ENCODE measurements at places on chromosomes 3 and 15. TPM values are rescaled to one million over a fixed set of nuclear protein-coding genes. Genes with fewer than 3 reads are reported as not detected.

DNA sequence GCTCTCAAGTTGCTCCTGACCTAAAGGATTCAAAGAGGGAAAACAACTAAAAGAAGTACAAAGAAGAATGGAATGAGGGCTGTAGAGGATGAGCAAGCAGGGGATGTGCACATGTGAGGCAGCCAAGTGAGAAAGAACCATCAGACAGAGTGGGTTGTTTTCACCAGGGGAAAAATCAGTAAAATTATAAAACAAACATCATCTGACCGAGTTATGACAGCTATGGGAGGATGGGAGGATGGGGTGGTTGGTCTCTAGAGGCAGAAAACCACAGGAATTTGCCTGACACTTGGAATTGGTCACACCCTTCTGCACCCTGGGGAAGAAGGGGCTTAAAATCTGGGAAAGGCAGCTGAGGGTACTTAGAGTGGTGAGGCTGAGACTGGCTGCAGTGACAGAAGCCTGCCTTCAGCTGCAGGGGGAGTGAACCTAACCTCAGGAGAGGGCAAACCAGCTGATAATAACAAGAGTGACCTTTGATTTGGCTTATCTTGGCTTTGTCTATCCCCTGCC lies 10.1 kb downstream of the ARHGAP31 start:
- peak; percentile 83 for DNase-seq

DNA sequence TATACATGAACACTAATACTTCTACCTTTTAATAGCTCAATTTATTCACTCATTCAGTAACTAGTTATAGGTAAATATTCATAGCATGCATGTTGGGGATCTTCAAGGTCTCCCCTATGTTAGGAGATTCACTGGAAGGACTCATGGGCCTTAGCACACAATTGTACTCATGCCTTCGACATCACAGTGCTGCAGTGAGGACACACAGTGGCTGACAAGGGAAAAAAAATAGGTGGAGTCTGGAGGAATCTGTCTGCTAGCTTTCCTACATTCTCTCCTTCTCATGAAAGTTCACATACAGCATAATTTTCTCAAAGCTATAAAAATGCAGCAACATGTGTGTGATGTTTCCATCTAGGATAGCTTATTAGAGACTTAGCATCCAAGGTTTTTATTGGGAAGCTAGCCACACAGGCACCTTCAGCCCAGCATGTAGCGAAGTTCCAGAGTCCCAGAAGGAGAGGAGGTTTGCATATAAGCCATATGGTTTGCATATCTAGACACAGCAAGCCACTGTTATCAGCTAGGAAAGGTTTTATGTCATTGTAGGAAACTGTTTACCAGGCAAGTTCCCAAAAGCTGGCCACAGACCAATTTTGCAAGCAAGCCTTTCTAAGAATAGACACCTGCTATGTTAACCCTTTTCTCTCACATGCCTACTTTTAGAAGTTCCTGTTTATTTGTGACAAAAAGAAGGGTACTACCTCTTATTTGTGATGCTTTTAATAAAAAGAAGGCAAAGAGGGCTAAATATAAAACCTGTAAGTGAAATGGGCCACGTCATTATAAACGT lies 46.4 kb downstream of the MORC1 start:
- DNase-seq, result no peak

GRCh38 chr3:156576651-156577348 lies 21.9 kb upstream of the SSR3 start:
- DNase-seq, result no peak

- DNase-seq, result no peak
Observed at GRCh38 chr15:83733691-83734090, 79.8 kb downstream of the ADAMTSL3 start.

- no peak for DNase-seq
Observed at GRCh38 chr3:99730870-99731269, 86.8 kb upstream of the CMSS1 start.

DNA sequence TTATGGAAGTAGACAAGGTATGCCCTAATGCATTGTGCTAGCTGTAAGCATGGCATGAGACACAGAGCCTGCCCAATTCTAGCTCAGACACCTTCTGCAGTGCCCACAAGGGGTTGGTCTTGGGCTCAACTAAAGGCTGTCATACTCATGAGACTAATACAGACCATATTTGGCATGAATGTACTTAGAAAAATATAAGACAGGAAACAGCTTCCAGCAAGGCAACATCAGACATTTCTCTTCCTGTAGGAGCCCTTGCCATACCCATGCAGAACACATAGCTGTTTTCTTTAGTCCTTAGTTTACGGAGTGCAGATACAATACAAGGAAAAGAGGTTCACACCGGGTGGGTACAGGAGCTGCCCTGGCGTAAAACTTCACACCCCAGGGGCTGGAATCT lies 30.5 kb upstream of the NR1I2 start:
- no peak for DNase-seq

DNA sequence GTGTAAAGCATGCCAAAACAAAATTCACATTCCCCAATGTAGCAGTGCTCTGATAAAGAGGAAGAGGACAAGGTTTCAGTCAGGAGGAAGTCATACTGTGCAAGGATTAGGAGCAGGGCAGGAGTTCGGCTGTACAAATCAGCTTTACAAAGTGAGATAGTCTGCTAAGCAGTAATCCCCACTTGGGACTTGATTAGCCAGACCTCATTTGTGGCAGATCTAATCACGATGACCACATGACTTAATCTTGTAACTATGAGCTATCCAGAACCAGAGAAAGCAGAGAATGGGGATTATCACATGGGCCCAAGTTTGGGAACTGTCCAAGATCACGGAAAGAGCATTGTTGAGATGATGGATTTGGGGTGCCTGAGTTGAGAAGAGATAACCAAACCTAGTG lies 7.8 kb downstream of the DCBLD2 start:
- DNase-seq, result peak; percentile 77

DNA sequence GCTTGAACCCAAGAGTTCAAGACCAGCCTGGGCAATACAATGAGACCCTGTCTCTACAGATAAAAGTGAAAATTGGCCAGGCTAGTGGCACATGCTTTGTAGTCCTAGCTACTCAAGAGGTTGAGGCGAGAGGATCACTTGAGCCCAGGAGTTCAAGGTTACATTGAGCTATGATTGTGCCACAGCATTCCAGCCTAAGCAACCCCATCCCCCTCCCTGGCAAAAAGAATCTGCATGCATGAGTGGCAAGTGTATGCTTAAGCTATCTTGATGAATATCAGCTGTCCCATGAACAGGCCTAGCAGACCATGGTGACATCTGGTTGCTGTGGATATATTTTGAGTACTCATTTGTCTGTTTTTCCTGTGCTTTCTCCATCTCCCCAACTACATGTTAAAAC lies 4.7 kb downstream of the ATRIP start:
- DNase-seq, result no peak

- DNase-seq, result no peak
Observed at GRCh38 chr3:4387210-4388204, 79.6 kb downstream of the SUMF1 start.

DNA sequence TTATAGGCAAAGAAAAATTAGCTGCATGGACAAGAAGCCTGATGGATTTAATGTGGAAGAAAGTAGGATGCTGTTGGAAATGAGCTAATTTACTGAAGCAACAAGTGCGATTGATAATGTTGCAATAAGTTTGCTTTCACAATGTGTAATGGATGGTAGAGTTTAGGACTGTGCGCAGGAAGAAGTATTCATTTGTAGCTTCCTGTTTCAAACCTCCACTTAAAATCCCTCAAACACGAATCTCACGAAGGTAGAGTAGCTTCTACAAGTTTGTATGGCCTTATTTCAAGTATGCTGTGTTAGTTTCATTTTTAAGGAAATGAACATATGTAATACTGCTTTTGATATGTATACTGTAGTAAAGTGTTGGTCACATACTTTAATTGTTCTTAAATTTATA lies 42.3 kb downstream of the KCNH8 start:
- no peak for DNase-seq

- DNase-seq, result peak; percentile 98
Observed at GRCh38 chr3:62587579-62588031, 214.3 kb upstream of the FEZF2 start.

DNA sequence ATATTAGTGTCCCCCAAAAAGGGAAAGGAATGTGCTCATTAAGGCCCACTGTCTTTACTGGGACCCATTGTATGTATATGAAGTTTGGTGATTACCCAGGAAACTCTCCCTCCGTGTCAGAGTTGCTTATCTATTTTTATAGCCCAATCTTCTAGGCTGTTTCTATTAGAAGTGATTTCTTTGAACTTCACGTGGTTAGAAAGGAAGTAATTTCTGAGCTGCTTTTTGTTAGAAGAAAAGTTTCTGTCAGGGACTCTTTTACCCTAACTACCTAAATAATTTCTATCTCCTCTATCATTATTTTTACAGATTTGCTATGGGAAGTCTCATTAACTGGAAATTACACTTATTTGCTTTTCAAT lies 17.7 kb upstream of the SENP7 start:
- no peak for DNase-seq

GRCh38 chr3:148750296-148750695 lies 52.6 kb downstream of the AGTR1 start:
- DNase-seq, result no peak

Gene LOXL1
- total RNA-seq, result 384 TPM

Gene IL5RA
- total RNA-seq, result not detected

Gene SOX2
- total RNA-seq, result 5.2 TPM

Gene GATM
- 5.4 TPM for total RNA-seq

Gene LDHAL6B
- total RNA-seq, result not detected

Gene MAP2K1
- 62.4 TPM for total RNA-seq

Gene MCTP2
- 4.5 TPM for total RNA-seq
